CD14-positive monocyte (primary cell): ENCODE measurements at places on chromosomes 2 and 18. TPM values are rescaled to one million over a fixed set of nuclear protein-coding genes. Genes with fewer than 3 reads are reported as not detected.
A peak's percentile ranks its signal among the peaks of the same experiment; 100 is the strongest.

PIEZO2 gene
- not detected for polyA plus RNA-seq

GRCh38 chr2:105721991-105722511, 22.7 kb upstream of the NCK2 start:
- H3K27ac ChIP-seq, result no peak overlapping the region
- DNase-seq, result no peak
- no peaks in the 10 kb centered on the region for H3K4me1 ChIP-seq
- H3K27me3 ChIP-seq, result peaks cover 2% of the 10 kb centered on the region
- no peak overlapping the region for H3K4me3 ChIP-seq
- H3K36me3 ChIP-seq, result no peaks in the 10 kb centered on the region

MAP4K3 gene
- 4.0 TPM for polyA plus RNA-seq

SERPINB13 gene
- polyA plus RNA-seq, result not detected in 2 replicates

- no peaks in the 10 kb centered on the region for H3K36me3 ChIP-seq
- H3K4me1 ChIP-seq, result no peaks in the 10 kb centered on the region
- no peak for DNase-seq
- H3K27ac ChIP-seq, result no peak overlapping the region
Measured at GRCh38 chr2:126707941-126708340, 52.0 kb downstream of the GYPC start.

DNA sequence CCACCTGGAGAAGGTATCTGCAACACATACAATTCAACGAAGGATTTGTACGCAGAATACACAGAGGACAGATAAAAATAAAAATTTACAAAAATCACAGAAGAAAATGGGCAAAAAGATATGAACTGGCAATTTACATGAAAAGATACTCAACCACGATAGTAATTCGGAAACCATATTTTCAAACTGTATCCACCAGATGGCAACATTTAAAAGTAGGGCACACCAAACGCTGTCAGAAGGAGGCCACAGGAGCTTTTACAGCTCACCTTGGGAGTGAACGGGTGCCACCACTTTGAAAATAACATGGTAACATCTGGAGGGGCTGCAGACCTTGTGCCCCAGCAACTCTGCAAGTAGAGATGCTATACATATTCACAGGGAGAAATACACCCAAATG, 9.8 kb downstream of the KIF1A start:
- H3K27ac ChIP-seq, result no peak overlapping the region
- no peaks in the 10 kb centered on the region for H3K36me3 ChIP-seq
- no peak overlapping the region for H3K4me3 ChIP-seq
- no peak for DNase-seq
- no peaks in the 10 kb centered on the region for H3K4me1 ChIP-seq

DNA sequence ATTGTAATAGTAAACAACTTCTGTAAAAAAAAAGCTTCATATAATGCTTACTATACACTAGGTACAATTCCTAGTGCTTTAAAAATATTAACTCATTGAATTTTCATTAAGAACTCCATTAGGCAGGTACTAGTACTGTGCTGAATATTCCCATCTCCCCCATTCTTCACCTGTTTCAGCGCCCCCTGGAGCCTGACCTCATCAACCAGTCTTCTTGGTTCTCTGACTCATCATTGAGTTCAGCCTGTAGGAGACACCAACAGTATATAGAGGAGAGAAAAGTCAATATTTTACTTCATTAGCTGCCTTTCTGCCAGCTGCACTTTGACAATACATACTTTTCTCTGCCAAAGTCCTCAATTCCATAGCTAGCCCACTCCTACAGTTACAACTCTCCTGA, 1009.9 kb upstream of the KLHL29 start:
- H3K27me3 ChIP-seq, result no peaks in the 10 kb centered on the region
- no peaks in the 10 kb centered on the region for H3K36me3 ChIP-seq
- DNase-seq, result no peak
- H3K4me3 ChIP-seq, result no peak overlapping the region
- no peaks in the 10 kb centered on the region for H3K4me1 ChIP-seq

DNA sequence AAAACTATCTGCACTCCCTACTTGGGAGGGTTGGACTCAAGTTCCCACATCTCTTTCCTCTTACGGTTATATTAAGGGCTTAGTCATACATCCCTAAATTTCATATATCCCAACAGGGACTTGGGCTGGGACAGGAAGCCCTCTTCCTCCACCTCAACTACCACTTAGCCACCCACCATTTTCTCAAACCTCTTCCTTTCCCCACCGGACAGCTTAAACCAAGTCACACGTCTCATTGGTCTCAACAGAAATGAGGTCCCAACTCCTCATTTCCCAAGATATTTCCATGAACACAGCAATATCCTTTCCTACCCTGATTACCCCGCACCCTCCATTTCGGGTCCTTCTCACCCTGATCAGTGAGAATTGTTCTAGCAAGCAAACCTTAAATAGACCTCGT, 736 bp downstream of the ZSCAN30 start:
- H3K4me3 ChIP-seq, result peak overlapping the region; percentile 86
- peaks cover 13% of the 10 kb centered on the region for H3K36me3 ChIP-seq
- no peak for DNase-seq

ICOS gene
- 0.13 TPM for polyA plus RNA-seq

GRCh38 chr18:8799001-8799400, 93.6 kb downstream of the MTCL1 start:
- H3K27me3 ChIP-seq, result no peaks in the 10 kb centered on the region
- H3K4me3 ChIP-seq, result no peak overlapping the region
- no peak for DNase-seq
- H3K27ac ChIP-seq, result no peak overlapping the region
- no peaks in the 10 kb centered on the region for H3K36me3 ChIP-seq

RAB6C gene
- not detected for polyA plus RNA-seq

GRCh38 chr2:48787580-48787979, 32.1 kb upstream of the LHCGR start:
- no peaks in the 10 kb centered on the region for H3K27me3 ChIP-seq
- no peak overlapping the region for H3K4me3 ChIP-seq
- no peak for DNase-seq
- H3K4me1 ChIP-seq, result no peaks in the 10 kb centered on the region

GRCh38 chr2:135925571-135925970, 49.3 kb upstream of the MCM6 start:
- H3K27me3 ChIP-seq, result no peaks in the 10 kb centered on the region
- no peak overlapping the region for H3K4me3 ChIP-seq
- peaks cover 37% of the 10 kb centered on the region for H3K36me3 ChIP-seq
